ENCODE measurements at places on chromosomes 6 and 20.

DNA sequence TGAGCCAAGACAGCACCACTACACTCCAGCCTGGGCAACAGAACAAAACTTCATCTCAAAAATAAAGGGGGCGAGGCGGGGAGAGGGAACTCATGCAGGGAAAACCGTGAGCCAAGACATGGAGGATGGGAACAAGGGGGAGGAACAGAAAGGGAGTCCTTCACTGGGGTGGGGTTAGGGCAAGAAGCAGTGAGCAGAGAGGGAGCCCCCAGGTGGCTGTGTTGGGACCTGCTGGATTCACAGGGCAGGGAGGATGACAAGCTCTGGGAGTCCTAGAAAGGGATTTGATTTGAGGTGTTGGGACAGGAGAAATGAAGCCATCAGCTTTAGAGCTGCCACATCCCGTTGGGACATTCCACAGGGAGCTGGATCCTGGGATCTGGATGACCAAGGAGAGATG, 90.6 kb upstream of the TOP1 start:
- DNase-seq: no peak

DNA sequence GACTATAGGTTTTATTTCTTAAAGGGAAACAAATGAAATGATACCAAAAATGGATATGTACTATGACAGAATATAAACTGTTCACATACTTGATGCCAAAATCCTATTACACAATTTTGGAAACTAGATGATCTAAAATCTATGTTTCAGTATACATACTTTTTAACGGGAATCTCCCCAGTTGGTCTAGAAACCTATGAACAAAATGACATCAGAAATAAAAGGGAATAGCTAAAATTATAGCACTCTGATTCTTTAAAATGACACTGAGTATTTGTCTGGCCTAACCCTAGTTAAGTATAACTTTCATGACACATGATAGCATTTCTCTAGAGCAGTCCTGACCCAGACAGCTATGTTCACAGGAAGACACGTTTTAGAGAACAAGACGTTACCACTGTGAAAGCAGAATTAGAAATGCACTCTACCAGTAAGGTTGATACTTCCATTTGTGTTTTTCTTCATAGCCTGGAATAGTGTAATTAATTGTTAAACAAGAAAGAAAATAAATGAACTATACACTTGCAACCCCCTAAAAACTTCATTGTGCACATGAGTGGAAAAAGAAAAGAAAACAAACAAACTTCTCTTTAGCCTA, 3.3 kb downstream of the OSER1 start:
- no peak for DNase-seq

GRCh38 chr20:62575976-62576722, 66.2 kb upstream of the SLCO4A1 start:
- no peak for DNase-seq

DNA sequence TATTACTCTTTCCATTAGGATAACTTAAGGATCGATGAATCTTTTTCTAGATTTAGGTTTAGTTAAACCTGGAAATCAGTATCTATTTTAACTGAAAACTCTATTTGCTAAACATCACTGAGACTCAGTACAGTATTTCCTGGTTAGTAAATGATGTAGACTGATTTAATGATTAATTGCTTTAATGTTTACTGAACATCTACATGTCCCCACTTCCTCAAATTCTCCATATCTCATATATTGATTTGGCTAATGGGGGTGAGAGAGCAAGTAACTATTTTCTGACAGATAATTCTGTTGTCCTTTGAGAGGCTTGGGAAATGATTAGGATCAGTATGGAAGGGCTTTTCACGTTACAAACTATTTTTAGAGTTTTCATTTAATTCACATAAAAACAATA, 10.3 kb downstream of the MKKS start:
- DNase-seq: no peak

DNA sequence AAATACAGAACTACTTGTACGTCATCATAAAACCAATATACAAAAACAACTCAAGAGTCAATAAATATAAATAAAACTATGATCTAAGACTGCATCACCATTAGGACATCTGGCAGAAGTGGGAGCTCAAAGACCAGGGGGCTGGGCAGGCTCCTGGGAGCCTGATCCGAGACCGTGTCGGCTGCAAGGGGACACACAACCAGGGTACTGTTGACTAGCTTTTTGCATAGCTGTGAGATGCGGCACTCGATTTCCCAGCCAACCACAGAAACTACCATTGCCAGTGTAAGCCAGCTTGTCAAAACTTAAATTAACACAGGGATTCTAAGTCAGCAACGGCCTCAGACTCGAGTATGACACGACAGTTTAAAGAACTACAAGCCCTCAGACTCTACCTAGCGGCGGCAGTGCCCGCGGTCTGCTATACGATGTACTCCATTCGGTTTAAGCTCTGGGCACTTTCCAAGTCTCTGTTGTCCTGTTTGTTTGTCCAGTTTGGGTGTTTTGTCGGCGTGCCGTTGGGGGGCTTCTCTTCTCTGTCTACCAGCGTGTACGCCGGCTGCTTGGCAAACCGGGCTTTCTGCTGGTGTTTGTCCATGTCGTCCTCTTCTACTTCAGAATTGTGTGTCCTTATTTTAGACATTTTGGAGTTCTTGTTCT, 34.6 kb downstream of the JAG1 start:
- no peak for DNase-seq

DNA sequence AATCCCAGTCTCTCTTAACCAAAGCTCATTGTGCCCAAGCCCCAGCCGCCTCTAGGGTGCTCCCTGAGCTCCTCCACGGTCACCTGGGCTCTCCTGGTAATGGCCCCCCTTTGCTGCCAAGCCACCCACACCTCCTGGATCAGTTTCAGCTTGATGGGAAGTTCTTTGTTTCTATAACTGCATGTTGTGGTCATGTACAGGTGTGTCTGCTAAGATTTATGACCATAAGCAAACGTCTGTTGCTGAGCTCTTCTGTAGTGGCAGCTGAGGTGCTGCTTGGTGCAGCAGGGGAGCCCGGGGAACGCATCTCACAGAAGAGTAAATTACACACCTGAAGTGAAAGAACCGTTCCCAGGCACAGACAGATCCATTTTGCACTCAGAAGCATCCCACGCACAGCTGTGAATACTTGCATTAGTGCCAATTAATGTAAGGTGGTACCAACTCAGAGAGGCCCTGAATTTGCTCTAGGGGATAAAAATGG, 194.6 kb upstream of the ARID1B start:
- DNase-seq: no peak

GRCh38 chr6:144689503-144690040, 404.4 kb downstream of the UTRN start:
- DNase-seq: no peak

Measured in activated T-helper 1 cell treated with anti-CD3 and anti-CD28 coated beads, Interleukin-2, amount 50 U/mL, for 16 hours (primary cell).